ENCODE measurements at places on chromosomes 5 and 9.

- no peak for DNase-seq
Observed at GRCh38 chr9:111000202-111000601, 38.1 kb downstream of the LPAR1 start.

- DNase-seq, result no peak
Observed at GRCh38 chr5:156218367-156219158, 108.4 kb upstream of the SGCD start.

GRCh38 chr5:79295029-79295428 is 59.1 kb downstream of the JMY start:
- DNase-seq, result no peak

GRCh38 chr5:88881571-88881971 is 1.4 kb downstream of the MEF2C start:
- no peak for DNase-seq

DNA sequence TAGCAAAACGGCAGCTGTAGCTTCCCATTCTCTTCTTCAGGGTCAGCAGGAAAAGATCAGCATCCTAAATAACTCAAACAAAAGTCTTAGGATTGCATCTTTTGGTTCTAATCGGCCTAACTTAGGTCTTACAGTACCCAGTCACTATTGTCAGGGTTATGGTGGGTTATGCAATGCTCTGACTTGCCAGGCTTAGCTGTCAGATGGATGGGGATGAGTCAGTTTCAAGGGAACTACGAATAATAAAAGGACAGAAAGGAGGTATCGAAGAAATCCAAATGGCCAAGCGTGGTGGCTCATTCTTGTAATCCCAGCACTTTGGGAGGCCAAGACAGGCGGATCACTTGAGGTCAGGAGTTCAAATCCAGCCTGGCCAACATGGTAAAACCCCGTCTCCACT is 46.5 kb downstream of the PPP1R2B start:
- no peak for DNase-seq

DNA sequence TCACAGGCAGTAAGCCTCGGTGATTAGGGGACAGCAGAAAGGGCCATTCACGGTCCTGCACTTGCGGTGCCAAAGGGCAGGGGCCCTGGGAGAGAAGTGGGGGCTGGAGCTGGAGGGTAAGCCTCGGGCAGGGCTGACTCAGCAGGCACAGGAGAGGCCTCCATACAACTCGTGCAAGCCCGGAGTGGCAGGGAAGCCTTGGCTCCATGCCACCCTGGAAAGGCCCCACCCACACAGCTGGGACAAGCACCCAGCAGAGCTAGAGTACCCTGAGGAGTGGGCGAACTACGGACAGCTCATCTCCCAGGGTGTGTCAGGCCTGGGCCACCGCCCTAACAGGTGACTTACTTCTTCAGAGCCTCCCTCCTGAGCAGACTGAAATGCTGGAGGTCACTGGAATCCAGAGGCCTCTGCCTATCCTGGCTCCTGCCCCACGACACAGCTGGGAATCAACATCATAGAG is 5.6 kb upstream of the CAMK2A start:
- no peak for DNase-seq

DNA sequence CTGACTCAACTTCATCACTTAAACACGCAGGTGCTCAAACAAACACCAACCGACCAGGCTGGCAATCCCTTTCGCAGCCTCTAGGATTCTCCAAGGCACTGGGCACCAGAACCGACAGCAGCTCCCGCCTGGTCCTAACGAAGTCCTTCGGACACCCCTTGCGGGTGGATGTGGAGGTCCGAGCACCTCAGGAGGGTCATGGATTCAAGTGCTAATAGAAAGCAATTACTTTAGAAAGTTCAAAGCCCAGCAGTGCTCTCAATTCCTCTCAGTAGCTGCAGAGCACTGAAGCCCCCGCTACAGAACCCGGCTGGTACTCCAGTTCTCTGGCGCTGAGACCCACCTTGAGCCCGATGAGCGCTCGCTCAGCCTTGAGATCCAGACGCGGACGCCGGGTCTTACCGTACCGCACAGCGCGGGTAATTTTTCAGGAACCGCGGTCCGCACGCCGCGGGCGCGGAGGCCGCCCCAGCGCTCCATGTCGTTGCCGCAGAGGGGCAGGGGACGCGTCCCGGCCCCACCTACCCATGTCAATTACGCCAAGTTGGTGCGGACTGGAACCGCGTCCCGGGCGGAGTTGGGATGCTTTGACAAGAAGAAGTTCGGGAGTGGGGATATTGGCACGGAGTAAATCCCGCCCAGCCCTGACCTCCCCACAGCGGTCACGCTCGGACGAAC is 638 bp downstream of the MARCHF3 start:
- no peak for DNase-seq

DNA sequence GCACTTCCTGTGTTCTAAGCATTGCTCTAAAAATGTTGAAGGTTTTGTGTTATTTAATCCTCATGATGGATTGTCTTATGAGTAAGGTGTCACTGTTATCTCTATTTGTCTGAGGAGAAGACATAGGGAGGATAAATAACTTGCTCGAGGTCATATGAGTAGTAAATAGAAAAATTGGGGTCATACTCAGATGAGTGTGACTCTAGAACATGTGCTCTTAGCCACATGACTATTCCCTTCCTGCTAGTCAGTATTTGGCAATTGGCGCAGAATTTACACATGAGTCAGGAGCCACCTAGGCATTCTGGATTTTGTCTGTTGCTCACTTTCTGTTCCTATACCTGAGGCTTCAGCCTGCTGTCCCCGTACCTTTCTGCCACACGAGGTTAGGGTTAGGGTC is 234.6 kb upstream of the CD180 start:
- no peak for DNase-seq

DNA sequence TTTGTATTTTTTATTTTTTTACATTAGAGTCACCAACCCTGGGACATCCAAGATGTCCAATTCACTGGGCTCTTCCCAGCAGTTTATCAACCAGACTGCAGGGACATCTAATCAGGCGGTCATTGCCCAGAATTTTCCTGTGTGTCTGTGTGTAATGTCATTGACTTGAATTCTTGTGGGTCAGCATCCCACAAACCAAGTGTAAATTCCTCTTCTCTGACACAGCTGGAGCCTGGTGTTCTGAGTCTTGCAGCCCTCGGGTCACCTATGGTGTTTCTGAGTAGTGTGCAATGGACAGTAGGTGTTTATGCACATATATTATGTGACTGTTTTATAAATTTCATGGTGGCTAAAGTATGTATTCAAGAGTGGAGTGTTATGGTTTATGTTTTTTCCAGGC is 815.7 kb downstream of the SEMA5A start:
- no peak for DNase-seq

- DNase-seq, result no peak
Observed at GRCh38 chr9:99682870-99683269, 138.8 kb upstream of the NR4A3 start.

DNA sequence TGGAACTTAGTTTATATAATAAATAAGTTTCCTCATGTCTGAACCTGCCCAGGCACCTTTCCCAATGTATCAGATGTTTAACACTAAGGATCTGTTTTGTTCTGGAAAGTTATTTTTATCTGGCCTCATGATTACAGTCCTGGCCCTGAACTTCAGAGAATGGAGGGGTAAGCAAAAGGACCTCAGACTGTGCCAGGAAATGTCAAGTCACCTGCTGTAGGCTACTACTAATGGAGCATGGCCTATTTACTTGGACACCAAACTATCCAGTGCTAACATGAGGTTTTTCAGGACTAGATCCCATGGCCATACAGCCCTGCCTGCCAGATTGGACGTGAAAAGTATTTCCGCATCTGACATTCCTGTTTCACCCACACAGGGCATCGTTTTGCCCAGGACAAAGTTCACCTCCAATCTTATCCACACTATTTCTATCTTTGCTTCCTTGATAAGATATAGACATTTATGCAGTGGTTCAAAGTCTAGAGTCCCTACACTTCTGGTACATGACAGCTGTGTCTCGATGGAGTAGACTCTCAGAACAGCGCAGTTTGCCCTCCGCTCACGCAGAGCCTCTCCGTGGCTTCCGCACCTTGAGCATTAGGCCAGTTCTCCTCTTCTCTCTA is at the start of gene BTNL8:
BTNL8 (plus strand) TSS at position 539 of the 626 bp plus-strand sequence. CDS start 152 bp downstream, outside the sequence.
- no peak for DNase-seq

DNA sequence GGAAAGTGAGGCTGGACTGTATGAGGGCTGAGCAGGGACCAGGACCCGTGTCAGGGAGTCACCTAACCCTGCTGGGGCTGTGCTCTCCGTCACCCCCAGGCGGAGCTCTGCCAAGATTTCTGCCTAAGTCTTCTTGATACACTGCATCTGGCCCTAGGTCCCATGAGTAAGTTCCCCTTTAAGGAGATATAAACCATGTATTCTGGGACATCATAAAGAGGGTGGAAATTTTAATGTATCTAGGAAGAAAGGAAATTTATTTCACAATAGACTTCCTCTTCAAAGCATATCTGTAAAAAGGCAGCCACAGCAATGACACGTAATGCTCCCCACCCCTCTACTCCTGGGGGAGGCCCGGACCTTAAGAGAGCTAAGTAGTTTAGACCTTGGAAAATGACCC is 183.4 kb downstream of the FBXL7 start:
- DNase-seq, result no peak

DNA sequence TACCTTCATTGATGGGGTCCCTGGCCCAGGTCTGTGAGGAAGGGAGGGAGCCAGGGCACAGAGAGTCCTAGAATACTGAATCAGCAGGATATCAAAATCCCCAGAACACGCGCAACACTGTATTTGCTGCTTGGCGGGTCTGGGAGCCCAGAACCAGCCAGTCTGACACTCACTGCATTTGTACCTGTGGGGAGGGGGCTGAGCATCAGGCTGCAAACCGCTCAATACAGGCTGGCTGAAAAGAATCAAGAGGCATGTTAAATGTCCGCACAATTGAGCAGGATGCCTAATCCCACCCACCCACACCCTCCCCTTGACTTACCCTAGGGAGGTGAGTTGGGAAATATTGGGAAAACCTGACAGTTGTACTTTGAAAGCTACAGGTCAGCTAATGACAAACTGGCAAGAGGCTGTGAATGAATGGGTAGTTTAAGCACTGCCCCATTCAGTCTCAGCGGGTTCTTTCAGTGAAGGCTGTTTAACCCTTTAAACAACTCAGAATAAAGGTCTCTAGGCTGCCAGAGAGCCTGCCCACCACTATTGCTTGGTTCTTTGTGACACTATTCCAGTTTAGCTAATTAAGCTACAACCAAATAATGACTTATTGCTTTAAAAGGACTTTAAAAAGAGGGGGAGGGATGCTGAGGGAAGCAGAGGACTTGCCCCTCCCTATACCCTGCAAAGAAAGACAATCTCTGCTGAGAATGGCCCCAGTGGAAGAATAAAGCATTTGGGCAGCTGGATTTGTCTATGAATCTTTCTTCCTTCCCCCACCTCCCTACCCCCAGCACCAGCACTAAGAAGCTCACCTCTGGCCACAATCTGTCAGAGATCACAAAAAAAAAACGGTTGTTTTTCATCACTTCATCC is 5.0 kb downstream of the SPRY4 start:
- DNase-seq, result no peak

GRCh38 chr9:76245518-76245917 is 148.7 kb downstream of the RFK start:
- DNase-seq, result no peak

- DNase-seq, result no peak
Observed at GRCh38 chr5:151931260-151931659, 6.6 kb upstream of the GLRA1 start.

- no peak for DNase-seq
Observed at GRCh38 chr9:24602693-24603352, 57.1 kb upstream of the IZUMO3 start.
